ENCODE measurements at places on chromosomes 1 and 21.

DNA sequence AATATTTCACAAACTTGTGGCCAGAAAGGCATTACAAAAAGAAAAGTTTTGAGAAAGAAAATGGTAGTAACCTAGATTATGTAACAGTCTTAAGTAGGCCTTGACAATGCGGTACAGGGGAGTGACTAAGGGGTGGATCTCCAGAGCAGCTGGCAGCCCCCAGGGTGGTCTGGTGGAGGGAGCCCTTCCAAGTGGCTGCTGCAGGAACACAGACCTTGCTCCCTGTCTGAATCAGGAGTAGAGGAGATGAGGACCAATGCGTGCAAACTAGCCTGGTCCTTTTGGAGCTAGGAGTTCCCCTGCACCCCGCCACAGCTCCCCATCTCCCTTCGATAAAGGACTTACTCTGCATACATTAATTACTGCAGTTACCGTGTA, 189.0 kb downstream of the NFIA start:
- DNase-seq, result no peak

- DNase-seq, result no peak
Measured at GRCh38 chr1:92972409-92973129, 11.3 kb upstream of the DIPK1A start.

DNA sequence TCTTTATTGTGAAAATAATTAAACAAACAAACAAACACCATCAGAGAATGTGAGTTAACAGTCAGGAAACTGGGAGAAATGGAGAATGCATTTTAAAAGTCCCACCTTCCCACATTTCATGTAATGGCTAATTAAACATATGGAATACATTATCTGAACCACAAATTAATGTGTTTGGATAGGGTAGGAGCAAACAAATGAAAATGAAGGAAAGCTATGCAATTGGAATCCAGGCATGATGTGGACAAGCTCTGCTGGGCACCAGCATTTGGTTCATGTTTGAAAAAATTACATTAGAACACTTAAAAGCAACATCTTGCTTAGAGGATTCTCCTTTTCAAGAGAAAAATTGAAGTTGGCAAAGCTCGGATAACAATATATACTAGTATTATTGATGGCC, 628.1 kb downstream of the LMO4 start:
- no peak for DNase-seq

GRCh38 chr1:230215031-230215430, 148.0 kb downstream of the GALNT2 start:
- DNase-seq, result peak; percentile 59

DNA sequence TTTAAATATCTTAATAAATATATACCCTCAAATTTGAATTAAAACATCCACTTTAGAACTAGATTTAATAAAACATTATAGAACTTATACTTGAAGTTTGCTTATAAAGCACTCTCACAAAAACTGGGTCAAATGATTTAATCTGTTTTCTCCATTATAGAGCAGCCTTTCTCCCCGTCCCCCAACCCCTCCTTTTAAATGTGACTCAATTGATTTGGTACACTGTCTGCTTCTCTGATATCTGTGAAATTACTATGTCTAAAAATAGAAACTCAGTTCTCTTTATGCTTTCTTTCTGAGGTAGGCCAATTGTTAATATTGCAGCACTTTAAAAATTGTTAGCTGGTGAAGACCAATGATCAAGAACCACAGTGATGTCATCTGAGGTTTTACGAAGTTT, 6.9 kb upstream of the ZBTB21 start:
- no peak for DNase-seq

- no peak for DNase-seq
Measured at GRCh38 chr1:108120163-108120562, 80.0 kb downstream of the SLC25A24 start.

DNA sequence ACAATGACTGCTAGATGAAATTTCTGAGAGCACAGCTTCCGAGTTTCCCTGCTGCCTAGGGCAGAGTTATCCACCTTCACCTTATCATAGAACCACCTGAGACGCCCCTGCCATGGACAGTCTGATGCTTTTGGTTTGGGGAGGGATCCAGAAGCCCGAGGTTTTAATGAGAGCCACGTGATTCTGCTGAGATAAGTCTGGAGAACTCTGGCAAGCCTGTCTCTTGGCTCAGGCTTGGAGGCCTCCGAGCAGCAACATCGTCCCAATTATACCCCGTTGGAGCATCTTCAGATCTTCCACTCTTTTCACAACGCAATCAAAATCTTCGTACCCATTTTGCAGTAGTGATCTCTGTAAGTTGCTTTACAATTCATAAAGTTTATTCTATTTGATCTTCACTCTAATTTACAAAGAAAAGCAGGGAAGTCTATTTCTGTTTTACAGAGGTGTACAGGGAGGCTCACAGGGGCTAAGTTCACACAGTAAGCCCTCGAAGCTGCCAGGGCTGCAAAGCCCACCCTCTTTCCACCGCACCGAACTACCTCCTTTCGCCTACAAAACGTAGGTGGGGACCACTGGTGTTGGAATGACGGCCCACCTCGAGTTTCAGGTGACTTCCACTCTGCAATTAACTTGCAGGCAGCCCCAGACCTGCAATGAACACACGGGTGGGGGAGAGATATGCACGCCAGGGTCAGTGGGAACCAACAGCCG, 513 bp upstream of the HHAT start:
- no peak for DNase-seq

GRCh38 chr1:19070197-19070651, 113.7 kb upstream of the IFFO2 start:
- no peak for DNase-seq

DNA sequence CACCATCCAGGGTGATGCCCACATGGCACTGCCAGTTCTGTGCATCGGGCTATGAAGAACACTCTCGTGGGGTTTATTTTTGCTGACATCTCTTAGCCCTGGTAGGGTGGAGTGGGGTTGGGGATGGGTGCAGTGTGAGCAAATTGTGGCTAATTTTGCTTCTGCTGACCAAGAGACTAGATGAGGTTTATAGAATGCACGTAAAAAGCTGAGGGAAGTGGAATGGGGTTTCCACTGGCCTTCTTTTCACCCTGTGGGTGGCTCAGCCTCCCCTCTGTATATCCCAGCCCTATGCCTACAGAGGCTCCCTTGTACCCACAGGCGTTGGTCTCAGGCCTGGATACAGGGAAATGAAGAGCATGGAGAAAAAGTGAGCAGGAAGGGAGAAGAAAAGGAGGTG, 44.1 kb upstream of the RAB4A start:
- DNase-seq, result no peak

DNA sequence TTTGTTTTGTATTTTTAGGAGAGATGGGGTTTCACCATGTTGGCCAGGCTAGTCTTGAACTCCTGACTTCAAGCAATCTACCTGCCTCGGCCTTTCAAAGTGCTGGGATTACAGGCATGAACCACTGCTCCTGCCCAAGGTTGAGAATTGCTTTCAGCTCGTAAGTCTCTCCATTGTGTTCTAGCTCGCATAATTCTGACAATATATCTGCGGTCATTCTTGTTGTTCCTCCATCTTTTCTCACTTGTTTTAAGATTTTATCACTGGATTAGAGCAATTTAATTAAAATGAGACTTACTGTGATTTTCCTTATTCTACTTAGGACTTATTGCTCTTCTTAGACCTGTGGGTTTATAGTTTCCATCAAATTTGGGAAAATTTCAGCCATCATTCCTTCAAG, 102.9 kb downstream of the AHCTF1 start:
- no peak for DNase-seq

GRCh38 chr1:212951126-212951946, 995 bp downstream of the VASH2 start:
- DNase-seq, result no peak

- no peak for DNase-seq
Measured at GRCh38 chr1:204788470-204788869, 82.2 kb upstream of the NFASC start.

GRCh38 chr1:24544239-24544638, 11.6 kb upstream of the NCMAP start:
- no peak for DNase-seq

- no peak for DNase-seq
Measured at GRCh38 chr21:25887646-25888306, 153.0 kb downstream of the GABPA start.

DNA sequence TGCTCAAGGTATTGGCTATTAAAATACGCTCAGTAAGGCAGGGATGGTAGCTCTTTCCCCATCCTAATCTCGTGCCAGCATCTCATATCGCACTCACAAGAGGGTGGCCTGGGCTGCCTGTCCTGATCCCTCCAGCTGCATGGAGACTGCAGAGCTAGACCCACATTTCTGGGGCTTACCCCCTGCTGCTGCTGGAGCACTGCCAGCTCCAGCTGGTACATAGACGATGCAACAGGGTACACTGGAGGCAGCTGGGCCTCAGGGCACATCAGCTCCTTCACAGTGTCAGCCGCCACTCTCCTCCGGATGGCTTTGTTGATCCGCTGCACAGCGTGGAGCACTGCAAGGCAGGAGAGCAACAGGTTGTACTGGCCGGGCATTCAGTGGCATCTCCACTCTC, 16.0 kb downstream of the IQGAP3 start:
- no peak for DNase-seq

- no peak for DNase-seq
Measured at GRCh38 chr1:172498857-172499256, 34.1 kb upstream of the SUCO start.

- DNase-seq, result peak; percentile 18
Measured at GRCh38 chr1:159077120-159077961, 775 bp upstream of the AIM2 start.

GRCh38 chr1:168159251-168159650, 19.5 kb upstream of the TIPRL start:
- DNase-seq, result no peak

GRCh38 chr1:220344745-220345144, 72.5 kb upstream of the RAB3GAP2 start:
- DNase-seq, result no peak

DNA sequence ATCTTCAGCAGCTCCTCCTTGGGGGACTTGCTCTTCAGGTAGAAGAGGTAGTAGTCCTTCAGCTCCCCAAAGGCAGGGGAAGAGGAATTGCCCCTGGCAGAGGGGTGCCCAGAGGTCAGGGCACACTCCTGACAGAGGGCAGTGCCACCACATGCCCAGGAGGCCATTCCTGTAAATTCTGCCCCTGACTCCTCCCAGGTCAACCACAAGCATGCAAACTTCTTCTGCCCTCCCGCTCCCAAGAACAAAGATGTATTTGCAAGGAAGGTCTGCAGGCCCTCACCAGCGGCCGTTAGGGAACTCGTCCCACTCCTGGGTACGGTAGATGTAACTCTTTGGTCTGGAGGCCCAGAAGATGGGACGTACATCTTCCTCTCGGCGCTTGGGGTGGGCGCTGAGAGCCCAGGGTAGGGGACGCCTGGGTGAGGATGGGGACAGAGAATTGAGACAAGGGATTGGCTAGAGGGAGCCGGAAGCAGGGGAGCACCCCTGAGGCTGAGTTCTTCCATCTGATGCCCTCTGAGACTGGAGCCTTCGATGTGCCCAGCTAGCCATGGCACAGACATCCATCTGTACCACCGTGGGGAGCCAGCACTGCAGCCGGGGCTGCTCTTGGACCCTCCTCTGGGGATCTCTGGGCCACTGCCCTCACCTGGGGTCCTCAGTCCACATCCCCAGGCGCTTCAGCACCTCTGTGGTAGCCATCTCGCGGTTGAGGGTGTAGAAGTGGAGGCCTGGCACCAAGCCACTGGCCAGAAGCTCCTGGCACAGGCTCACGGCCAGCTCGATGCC, 11.1 kb downstream of the MTHFR start:
- DNase-seq, result no peak

DNA sequence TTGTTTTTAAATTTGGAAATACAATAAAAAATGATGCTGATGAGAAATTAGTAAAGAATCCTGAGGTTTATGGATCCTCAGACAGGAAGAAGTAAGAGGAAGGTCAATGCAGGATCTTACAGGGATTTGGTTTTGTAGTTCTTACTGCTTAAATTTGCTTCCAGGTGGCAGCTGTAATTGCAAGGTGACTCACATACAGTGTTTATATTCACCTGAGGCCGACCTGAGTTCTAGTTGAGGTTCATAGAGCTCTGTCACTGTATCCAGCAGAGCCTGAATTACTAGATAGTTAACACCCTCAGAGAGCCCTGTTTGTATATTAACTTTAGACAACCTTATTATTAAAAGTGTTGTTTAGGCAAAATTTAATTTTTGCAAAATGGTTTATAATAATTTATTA, 1.4 kb upstream of the WDR26 start:
- DNase-seq, result no peak

DNA sequence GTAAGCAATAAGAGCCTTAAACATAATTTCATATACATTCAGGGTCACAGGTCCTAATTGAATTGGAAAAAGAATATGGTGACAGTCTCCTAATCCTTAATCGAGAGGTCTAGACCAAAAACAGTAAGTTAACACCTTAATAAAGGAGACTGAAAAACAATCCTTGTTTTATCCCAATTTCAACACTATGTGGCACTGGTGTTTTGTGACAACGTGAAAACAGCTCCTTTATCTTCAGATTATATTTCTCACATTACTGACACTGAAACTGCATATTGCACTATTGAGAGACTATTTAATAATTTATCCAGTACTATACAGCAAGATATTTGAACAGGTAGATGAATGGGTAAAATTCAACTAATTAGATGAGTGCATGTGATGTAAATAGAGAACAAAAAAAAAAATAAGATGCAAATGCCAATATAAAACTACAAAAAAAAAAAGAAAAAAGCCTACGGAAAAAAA, 34.1 kb downstream of the TP53BP2 start:
- peak; percentile 25 for DNase-seq

DNA sequence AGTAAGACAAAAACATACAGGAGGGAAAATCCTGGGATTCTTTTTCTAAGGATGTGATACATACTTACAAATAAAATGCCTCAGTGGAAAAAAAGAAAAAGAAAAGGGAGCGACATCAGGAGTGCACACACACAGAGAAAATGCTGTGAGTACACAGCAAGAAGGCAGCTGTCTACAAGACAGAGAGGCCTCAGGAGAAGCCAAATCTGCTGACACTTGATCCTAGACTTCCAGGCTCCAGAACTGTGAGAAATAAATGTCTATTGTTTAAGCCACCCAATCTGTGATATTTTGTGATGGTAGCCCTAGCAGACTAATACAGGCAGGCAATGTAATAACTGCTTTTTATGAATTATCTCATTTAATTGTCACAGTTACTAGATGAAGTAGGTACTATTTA, 17.0 kb upstream of the TRIM45 start:
- no peak for DNase-seq

DNA sequence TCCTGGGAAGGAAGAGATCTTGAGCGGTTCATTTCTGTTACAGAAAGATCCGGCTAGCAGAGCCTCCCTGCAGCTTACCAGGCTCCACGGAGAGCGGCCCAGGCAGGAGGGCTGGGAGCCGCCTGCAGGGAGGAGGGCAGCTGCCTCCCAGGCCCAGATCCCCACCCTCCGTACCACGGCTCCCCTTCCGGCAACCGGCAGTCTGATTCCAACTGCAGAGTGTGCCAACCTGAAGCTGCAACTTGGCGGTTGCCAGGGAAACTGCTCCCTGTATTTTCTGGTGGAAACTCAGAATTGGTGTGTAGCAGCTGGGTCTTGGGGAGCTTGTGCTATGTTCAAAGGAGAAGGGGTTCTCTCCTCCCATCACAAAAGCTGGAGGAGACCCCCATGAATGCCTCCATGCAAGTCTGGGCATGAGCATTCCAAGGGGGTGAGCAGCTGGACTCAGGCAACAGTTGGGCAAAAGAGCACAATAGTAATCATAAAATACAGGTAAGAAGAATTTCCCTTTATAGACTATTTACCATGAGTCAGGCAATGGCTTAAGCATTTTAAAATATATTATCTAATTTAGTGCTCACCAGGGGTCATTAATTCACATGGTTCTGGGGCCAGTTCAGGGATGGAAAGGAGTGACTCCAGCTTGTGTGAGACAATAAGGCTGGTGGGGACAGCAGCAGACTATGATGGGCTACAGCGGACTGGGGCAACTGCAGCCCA, 46.1 kb upstream of the KAZN start:
- DNase-seq, result no peak

Measured in stromal cell of bone marrow (primary cell).